ENCODE measurements at places on chromosomes 16 and 17.
A peak's percentile ranks its signal among the peaks of the same experiment; 100 is the strongest.

DNA sequence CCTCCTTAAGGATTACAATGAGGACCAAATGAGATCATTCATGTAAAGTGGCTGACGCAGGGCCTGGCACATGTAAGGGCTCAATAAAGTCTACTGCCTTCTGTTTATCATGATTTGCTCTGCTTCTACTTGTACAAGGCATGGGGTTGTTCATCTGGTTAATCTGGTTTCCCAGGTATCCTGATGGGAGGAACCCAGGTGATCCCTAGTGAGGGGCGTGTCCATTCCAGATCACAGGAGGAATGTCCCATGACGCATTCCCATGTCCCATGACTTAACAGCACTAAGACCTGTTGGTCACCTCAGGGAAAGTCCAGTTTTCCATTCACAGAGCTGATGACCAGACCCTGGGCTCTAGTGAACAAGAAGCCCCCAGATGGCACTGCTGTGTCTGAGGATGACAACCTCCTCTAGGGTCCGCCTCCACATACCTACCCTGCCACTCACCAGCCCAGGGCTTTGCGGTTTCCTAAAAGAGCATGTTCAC is 11.5 kb upstream of the TPPP3 start:
- no peak for DNase-seq

DNA sequence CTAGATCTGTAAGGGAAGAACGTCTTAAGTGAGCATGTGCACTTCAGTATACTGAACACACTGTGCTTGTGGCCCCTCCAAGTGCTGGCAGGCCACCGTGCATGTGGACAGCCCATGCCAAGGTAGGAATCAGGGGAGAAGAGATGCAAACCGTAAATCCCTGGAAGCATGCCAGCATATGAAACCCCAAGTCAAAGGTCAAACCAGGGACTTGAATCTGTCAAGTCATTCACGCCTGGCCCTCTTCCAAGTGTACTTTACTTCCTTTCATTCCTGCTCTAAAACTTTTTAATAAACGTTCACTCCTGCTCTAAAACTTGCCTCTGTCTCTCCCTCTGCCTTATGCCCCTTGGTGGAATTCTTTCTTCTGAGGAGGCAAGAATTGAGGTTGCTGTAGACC is 2.8 kb upstream of the ATXN2L start:
- DNase-seq = no peak

- DNase-seq = no peak
Measured at GRCh38 chr16:6576606-6577005, 756.0 kb upstream of the RBFOX1 start.

DNA sequence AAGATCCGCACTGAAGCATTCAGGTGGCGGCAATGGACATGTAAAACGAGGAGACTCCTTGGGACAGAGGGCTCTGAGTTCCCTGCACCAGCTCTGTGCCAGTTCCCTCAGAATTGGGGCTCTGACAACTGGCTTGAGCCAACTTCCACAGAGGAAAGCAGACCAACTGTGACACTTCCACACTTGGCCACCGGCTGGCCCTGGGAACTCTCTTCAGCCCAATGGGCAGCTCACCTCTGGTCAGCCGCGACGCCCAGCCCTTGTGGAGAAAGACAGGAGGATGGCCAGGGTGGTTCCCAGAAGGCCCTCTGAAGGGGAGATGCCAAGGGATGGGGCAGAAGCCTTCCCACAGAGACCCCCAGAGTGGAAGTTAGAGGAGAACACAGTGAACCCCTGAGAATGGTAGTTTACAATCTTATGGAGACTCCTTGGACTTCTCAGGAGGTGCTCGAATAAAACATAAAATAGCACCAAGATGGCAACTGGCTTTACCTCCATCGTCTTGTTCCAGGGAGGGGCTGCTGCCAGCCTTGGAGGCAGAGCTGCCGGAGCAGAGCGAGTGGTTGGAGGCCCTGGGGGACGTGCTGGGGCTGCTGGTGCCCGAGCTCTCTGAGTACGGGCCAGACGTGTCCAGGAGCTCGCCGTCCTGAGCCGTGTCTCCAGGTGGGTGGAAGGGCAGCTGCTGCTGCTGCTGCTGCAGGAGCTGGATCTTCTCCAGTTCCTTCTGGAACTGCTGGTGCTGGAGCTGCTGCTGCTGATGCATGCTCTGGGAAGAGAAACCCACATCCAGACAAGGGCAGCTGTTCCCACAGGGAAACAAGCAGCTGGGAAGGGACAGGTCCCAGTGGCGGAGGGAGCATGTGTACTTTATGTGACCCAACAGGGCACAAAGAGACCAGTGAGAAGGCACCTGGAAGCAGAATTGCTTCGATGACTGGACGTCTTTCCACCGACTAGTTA is 35.0 kb upstream of the ICAM2 start:
- no peak for DNase-seq

DNA sequence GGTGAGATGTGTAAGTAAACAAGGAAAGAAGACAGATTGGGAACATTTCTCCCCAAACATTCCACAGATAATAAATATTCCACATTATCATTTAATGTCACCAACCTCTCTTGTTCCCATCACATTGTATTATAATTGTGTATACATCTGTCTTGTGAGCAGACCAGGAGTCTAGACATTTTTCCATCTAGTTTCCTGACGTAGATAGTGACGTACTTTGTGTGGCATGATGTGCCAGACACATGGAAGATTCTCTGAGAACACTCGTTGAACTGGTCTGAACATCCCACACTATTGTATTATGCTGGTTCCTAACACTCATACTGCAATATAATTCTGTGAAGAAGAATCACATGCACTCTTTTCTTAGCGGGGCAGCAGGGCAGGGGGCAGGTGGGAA is 34.0 kb downstream of the WSB1 start:
- no peak for DNase-seq

DNA sequence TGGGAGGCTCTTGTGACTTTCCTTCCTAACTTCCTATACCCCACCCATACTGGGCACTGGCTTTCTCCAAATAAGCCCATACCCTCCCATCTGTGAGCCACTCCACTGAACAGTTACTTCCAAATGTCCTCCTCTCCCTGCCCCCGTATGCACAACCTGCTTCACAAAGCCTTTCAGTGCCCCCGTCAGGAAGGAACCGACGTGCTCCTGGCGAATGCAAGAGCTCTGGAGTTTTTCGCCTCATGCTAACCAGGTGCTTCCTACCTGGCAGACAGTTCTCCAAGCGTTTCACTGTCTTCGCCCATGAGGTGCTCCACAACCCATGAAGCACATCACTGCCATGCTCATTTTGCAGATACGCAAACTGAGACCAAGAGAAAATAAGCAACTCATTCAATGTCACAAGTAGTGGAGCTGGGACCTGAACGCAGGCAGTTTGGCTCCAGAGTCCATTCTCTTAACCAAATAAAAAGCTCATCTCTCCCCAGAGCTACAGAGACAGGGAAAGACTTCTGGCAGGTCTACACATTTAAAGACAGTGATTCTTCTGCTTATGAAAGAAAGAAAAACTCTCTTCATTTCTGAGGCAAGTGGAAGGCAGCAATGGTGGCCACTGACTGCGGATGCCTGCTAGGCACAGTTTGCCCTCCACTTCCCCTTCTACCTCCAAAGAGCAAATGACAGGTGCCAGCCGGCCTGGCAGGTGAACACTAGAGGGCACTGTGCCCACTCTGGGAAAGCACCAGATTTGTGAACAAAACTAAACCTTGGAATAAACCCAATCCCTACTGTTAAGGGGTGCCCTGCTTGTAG is 23.8 kb downstream of the SPHK1 start:
- DNase-seq = peak; percentile 48

DNA sequence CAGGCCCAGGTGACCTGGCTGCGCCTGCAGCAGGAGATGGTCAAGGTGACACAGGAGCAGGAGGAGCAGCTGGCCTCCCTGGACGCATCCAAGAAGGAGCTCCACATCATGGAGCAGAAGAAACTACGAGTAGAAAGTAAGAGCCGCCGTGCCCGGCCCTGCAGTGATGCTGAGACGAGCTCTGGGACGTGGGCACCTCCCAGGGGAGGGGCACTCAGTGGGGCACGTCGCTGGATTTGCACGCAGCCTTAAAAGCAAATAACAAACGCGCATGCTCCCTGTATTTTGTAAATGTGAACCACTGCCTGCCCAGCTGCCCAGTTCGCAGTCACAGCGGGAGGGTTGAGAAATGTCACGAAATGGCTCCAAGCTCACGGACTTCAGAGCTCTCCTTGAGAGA is 15.3 kb upstream of the GAA start:
- DNase-seq = no peak

DNA sequence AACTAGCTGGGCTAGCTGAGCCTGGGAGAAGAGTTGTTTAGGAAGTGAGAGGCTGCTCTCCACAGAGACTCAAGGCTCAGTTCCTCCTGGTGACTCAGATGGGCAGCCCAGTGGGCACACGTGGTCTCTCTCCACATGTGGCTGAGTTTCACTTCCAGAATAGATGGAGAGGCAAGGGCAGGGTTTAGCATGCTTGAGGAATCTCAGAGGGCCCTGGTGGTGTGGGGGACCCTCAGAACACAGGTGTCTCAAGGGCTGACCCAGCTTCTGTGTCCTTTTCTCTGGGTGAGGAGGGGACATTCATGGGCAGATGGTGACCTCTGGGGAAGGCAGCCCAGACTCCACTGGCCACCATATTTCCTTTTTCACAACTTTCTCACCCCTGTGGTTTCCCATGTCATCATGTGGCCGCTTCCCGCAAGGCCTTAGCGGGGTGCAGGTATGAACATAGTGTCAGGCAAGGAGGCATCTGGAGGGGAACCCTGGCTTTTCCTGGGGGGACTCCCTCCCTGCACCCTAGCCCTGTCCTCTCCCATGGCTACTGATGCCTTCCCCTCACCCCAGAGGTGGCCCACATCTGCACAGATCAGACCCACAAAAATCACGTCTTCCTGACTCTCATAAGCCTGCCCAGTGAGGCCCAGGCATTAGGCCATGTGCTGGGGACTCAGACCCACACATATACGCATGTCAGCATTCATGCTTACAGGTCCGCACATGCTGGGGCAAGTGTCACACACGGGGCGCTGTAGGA is 3.3 kb downstream of the GRN start:
- peak; percentile 74 for DNase-seq

DNA sequence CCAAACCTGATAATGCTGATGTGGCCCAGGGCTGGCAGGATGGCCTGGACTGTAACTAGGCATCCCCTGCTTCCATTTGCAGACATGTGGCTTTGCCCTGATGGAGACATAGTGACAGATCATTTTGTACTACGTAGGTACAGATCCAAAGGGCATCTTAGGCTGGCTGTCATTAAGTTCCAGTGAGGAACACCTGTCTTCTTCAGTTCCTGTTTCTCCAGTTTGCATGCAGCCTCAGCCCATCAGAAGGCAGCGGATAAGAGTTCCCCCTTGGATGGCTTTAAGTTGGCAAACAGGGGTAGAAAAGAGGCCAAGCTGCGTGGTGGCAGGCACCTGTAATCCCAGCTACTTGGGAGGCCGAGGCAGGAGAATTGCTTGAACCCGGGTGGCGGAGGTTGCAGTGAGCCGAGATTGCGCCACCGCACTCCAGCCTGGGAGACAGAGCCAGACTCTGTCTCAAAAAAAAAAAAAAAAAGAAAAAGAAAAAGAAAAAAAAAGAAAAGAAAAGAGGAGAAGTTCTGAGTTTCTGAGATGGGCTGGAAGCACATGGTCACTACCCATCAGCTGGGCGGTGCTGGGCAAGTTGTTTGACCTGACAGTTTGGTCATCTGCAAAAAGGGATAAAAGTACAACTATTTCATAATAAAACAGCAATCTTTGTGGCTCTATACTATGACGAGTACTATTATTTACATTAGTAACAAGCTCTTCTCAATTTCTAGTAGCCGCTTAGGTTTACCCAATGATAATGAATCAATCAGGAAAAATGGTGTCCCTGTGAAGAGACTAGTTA is 42.7 kb downstream of the CPPED1 start:
- no peak for DNase-seq

DNA sequence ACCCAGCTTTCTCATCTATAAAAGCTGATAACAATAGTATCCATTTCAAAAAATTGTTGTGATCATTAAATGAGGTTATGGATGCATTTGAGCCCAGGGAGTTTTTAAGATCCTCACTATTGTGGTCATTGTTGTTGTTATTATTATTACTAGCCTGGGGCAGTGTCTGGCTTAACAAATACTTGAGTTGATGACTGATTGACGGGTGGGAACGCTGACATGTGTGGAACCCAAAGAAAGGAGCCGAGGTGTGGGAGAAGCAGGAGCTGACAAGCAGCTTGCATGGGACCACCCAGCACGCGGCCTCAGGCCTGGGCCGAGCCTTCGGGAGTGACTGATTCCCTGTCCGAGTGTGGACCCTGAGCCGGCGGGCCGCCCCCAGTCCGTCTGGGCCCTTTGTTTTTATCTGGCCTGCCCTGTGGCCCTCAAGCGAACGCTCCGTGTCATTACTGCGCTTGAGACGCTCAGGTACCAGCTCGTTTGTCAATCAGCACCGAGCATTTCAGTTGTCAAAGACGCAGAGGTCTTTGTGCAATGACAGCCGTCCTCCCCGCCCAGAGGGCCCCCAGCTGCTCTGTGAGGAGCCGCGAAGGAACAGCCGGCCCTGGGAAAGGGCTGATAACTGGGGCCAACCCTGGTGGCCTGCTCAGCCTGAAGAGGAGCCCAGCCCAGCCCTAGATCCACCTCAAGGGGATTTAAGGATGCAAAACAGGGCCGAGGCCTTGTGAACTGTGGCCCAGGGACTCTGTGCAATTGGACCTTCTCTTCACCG is 132.9 kb upstream of the FOXF1 start:
- no peak for DNase-seq

DNA sequence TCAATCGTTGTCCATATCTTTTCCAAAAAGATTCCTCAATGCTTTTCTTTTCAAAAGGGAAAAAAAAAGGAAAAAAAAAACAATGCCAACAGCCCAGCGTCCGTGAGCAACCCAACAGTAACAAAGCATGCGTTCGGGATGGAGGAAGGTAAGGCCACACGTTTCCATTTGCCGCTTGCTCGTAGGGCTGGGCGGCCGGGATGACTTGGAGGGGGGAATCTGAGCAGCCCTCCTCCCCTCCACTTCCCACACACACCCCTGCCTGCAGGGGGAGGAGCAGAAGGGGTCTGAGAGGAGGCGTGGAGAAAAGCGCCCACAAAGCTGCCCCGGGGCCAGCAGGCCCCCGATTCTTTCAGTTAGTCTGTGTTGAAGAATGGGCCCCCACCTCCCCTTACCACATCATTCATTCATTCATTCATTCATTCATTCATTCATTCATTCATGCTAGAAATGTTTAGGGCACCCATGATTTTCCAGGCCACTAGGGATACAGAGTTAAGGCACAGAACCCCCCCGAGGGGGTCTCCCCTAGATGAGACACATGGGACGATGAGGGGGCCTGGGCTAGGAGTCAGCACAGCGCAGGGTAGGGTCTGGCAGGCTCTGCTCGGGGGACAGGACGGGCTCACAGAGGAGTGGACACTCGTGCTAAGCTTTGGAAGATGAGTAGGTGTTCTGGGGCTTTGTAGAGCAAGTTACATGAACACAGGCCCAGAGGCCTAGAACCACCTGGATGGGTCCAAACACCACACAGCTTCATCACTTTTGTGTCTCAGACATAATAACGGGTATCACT is 10.9 kb upstream of the TBX2 start:
- DNase-seq = no peak

GRCh38 chr17:59840329-59841090 is 52.2 kb downstream of the TUBD1 start:
- DNase-seq = no peak

DNA sequence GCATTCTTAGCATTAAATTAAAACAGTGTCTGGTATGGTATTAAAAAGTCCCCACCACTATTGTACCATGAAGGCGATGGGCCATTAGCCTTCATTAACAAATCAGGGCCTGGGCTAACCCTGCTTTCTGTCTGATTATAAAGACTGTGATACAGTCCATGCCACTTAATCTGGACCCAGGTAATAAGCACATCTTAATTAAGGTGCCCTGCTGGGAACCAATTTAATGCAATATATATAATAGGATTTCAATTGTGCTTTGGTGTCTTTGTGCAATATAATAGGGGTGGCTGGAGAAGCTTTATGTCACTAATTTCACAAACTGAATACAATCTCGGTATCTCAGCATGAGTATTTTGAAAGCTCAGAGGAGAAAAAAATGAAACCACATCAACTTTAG is 64.4 kb upstream of the CDH8 start:
- no peak for DNase-seq

All from GM18507 (cell line).